OCI-LY7 (cell line): ENCODE measurements at places on chromosomes 5 and 9.
A peak's percentile ranks its signal among the peaks of the same experiment; 100 is the strongest.

DNA sequence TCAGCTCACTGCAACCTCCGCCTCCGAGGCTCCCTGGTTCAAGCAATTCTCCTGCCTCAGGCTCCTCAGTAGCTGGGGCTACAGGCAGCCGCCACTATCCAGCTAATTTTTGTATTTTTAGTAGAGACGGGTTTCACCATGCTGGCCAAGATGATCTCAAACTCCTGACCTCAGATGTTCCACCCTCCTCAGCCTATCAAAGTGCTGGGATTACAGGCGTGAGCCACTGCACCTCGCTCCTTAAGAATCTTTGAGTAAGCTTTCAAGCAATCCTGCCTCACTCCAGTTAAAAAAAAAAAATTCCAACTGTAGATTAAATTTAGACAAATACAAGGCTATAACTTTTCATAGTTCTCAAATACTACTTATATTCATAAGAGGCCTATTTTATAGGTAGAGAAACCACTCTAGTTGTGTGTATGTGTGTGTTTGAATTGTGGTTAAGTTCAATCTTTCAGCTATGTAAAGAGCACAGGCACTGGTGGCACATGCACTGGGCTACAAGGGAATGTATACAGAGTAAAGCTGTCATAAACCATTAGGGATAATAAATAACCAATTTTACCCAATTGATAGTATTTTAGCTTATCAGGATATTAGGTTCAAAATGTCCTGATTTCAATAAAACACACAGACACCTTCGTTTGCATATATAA lies 50.6 kb upstream of the RAPGEF6 start:
- DNase-seq: no peak

DNA sequence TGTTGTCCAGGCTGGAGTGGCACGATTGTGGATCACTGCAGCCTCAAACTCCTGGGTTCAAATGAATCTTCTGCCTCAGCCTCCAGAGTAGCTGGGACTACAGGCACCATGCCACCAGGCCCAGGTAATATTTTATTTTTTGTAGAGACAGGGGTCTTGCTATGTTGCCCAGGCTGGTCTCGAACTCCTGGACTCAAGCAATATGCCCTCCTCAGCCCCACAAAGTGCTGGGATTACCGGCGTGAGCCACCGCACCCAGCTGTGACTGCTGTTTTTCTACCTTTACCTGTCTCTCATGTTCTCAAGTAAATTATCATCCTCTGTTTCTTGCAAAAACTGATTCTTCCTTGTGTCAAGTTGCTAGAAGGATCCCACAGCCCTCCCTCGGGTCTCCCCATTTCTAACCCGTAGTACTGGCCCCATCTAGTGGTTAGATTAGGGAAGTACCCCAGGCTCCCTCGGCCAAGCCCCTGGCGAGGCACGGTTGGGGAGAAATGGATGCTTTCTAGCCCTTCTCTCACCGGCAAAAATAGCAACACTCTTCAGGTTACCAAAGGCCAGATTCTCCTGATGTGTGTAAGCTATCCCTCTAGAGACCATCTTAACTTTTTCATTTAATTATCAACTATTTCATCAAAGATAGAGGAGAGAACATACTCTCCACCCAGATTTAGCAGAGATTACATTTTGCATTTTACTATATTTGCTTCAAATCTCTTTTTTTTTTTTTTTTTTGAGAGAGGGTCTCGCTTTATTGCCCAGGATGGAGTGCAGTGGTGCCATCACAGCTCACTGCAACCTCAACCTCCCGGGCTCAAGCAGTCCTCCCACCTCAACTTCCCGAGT lies 19.2 kb upstream of the TOR1B start:
- DNase-seq: peak; percentile 75

GRCh38 chr5:97165726-97166125 lies 17.3 kb downstream of the RIOK2 start:
- DNase-seq: no peak

GRCh38 chr5:26847041-26847736 lies 191.2 kb downstream of the CDH9 start:
- no peak for DNase-seq

- no peak for DNase-seq
Measured at GRCh38 chr9:70389188-70389587, 25.3 kb downstream of the KLF9 start.

GRCh38 chr5:95924720-95925377 lies 36.8 kb downstream of the ELL2 start:
- DNase-seq: no peak

GRCh38 chr9:37909326-37909725 lies 5.4 kb upstream of the SLC25A51 start:
- DNase-seq: no peak

DNA sequence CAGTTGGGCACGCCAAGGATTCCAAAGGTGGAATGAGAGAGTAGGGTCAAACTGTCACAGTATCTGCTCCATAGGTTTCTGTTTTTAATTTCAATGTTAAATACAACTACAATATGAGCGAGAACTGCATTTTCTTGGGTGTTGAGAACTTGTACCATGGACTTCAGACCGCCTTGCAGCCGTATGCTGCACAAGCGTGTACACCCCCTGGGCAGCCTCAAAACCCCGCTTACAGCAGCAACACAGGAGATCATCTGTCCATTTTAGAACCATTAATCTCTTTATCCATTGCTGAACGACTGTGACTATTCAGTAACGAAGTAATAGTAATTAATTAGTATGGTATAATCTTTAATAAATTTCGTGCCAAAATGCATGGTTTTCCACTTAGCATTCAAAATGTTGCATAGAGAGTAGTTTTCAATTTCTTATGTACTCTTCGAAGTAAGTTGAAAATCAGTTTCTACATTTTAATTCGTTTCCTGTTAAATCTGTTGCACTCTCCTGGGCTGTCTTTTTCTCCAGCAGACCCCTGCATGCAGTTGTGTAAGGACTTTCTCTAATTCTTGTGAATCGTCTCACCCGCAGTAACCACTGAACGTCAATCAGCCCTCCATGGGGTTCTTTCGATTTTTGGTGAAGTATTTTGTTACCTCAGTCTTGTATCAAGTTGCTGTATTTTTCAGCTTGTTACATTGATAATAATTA lies 42.0 kb upstream of the GARNL3 start:
- no peak for DNase-seq

GRCh38 chr5:72515211-72515610 lies 8.0 kb upstream of the ZNF366 start:
- no peak for DNase-seq

DNA sequence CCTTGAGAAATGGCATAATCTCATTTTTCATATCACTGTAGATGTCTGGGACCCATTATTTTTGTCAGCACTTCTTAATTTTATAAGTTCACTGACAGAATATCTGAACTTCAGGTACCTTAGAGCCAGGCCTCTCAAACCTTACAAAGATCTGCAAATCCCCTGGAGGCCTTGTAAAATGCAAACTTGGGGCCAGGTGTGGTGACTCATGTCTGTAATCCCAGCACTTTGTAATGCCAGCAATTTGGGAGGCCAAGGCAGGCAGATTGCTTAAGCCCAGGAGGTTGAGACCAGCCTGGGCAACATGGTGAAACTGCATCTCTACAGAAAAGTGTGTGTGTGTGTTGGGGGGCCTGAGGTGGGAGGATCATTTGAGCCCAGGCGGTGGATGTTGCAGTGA lies 30.8 kb downstream of the RASGRF2 start:
- DNase-seq: no peak

DNA sequence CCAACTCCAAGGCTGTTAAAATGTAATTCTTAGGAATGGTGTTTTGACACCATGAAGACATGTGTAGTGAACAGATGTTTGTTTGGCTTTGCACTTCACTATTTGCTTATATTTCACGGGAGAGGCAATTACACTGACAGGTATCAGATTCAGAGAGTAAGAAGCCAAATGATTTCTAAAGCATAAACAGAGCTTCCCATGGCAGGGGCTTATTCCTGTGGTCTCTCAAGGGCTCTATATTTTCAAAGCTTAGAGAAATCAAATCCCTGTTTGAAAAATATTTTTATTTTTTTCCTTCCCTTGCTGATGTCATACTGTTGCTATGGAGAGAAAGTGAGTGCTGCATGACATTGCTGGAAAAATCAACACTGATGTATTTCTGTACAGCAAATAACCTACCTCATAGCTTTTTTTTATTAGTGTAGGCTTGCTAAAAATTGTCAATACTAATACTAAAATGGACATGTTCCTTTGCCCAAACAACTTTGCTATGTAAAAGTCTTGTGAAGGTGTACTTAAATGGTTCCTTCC lies 161.4 kb downstream of the GIN1 start:
- no peak for DNase-seq

DNA sequence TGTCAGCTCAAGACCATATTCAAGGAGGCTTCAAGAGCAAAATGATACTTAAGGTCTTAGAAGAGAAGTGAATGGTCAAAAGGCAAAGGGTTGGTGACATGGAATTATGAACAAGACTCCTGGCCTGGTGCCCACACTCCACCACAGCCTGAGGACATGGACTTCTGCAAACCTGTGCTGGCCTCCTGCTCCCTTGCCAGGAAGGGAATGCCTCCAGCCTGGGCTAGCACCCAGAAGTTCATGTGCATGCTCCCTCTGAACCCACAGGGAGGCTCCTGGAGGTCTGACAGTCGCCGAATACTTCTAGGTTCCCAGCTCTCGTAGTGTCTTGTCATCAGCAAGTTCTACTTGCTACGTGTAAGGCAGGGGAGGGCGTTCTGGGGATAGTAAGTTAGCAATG lies 156.7 kb downstream of the FSTL4 start:
- no peak for DNase-seq

DNA sequence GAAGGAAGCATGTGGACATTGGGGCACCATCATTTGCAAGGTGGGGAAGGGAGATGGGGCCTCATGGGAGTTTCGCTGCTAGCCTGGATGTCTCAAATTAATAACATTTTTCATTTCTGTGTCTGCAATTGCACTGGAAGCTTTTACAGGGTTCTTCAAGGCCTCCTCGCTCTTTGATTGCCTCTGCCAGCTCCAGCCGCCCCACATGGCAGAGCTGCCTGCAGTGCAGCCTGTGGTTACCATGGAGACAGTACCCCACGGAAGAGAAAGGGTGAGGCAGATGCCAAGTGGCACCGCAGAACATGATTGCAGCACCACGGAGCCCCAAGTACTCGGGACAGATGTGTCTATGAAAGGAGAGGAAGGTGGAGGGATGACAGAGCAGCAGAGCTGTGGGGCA lies 25.4 kb downstream of the CTNND2 start:
- no peak for DNase-seq

DNA sequence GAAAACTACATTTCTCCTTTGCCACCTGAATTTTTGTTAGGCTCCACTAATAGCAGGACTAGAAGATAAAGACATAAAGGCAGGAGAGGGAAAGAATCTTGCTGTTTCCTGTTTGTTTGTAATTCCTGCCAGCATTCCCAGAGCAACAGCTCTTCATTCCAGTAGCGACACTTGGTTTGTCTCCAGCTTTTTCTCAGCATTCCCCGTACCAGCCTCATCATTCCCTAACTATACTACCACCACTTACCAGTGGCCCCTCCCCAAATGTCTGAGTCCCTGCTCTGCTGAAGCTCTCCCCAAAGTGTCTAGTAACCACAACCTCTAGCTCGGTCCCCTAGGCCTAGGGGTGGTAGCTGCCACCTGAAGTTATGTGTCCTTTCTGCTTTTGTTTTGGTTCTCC lies 18.6 kb downstream of the CETN3 start:
- DNase-seq: no peak

- DNase-seq: no peak
Measured at GRCh38 chr5:8765886-8766285, 780.0 kb downstream of the SEMA5A start.

- DNase-seq: no peak
Measured at GRCh38 chr9:133187561-133188005, 21.5 kb downstream of the OBP2B start.

- DNase-seq: no peak
Measured at GRCh38 chr5:111596705-111597104, 84.4 kb upstream of the STARD4 start.

- no peak for DNase-seq
Measured at GRCh38 chr5:14463629-14464028, 118.0 kb upstream of the OTULINL start.

DNA sequence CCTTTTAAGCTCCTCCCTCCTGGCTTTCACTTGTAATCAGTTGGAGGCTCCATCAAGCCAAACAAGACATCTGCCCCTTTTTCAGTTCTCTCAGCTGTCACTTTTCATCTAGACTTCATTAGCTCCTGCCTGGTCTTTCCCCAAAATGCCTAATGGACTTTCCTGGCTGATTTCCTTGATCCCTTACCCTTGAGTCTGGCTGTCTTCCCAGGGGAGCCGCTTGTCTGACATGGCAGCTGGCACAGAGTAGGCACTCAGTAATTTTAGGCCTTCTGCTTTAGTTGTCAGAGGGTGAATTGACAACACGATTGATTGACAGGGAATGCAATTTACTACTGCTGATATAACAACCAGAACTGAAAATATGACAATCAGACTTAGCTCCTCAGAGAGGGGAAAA lies 2.1 kb downstream of the C9orf153 start:
- no peak for DNase-seq

DNA sequence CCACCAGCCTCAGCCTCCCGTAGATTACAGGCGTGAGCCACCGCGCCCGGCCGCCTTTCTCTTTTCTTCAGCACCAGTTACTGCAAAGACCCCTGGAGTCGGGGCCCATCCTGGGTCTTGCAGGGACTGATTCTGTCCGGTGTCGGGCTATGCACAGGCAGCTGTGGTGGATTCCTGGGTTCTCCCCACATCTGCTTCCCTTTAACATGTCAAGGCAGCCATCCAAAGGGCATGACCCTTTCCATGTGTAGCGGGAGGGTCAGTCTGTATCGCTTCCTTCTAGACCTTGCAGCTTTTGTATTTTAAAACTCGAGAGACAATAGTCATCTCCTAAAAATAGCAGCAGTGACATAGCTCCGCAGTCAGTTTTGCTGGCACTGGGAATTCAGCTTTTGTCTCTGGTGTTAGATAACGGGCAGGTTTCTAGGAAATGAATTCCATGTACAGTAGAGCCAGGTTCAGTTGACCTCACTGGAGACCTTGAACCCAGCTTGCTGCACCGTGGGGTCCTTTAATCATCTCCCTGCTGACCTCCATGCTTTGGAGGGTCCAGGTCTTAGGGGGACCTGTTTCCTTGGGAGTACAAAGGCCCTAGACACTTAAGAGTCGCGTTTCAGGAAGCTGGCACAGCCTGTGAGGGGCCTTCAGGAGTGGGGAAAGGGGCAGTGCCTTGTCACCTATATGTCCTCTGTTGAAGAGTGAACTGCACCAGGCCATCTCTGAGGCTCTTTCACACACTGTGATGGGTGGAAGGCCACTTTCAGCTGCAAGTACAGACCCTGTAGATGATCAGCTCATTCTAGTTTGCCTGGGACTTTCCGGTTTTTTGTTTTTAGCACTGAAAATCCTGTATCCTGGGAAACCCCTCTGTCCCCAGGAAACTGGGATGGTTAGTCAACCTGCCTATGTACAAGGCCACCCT lies 13.8 kb downstream of the ANKRD33B start:
- no peak for DNase-seq

DNA sequence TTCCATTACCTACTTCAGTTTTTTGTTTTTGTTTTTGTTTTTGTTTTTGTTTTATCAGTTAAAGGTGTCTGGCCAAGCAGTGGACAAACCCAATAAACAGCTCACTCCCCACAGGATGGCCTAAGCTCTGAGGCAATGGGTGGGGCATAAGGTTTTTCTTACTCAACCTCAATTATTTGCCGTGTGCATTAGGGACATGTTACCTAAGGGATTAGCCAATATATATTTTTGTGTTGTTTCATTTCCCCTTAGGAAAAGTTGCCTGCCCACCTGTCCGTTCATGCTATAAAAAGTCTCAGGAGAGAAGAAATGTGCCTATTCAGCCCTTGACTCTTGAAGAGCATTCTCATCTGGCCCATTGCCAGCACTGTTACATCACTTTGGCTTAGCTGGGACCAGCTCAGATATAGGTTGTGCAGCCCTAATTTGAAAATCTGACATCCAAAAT lies 7.3 kb downstream of the SH3RF2 start:
- no peak for DNase-seq

- no peak for DNase-seq
Measured at GRCh38 chr5:135711911-135712310, 122.6 kb upstream of the SLC25A48 start.
